ENCODE measurements at places on chromosomes 12 and 14. TPM values are rescaled to one million over a fixed set of nuclear protein-coding genes. Genes with fewer than 3 reads are reported as not detected.

The TAS2R42 gene
- not detected for total RNA-seq

The LUM gene
- total RNA-seq = 217 TPM

The VDR gene
- 9.8 TPM for total RNA-seq

The COX14 gene
- 39.0 TPM for total RNA-seq

The PLCZ1 gene
- not detected for total RNA-seq

The KLRK1 gene
- total RNA-seq = not detected

Data from fibroblast of lung (primary cell).